ENCODE measurements at places on chromosomes 3 and 15.

DNA sequence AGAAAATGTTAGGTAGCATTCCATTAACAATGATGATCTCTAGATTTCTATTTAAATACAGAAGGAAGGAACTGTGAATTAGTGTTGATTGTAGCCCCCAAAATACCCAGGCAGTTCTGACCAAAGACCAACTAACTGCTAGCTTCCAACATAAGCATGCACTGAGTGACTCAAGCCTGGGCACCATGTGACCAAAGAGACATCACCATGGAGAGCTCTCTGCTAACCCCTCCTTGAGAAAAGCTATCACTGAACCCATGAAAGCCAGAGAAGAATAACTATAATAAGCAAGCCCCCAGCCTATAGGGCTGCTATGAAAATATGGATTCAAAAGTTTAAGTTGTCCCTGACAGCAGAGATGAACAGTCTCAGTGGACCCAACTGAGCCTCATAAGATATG, 310.2 kb downstream of the ULK4 start:
- DNase-seq, result no peak

DNA sequence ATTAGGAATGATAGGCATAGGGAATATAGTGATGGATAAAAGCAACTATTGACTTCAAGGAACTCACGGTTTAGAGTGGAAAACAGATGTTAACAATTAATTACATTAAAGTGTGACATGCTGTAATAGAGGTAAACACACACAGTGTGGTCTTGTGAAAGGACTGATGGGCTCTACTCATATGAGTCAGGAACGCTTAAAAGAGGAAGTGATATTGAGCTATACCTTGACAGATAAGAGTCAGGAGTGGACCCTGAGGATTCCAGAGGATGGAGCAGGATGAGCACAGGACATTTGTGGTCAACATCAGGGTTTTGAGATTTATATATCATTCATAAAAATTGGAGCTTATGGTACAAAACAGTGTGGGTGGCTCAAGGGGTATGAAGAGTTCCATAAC, 11.0 kb downstream of the EXOG start:
- DNase-seq, result no peak

DNA sequence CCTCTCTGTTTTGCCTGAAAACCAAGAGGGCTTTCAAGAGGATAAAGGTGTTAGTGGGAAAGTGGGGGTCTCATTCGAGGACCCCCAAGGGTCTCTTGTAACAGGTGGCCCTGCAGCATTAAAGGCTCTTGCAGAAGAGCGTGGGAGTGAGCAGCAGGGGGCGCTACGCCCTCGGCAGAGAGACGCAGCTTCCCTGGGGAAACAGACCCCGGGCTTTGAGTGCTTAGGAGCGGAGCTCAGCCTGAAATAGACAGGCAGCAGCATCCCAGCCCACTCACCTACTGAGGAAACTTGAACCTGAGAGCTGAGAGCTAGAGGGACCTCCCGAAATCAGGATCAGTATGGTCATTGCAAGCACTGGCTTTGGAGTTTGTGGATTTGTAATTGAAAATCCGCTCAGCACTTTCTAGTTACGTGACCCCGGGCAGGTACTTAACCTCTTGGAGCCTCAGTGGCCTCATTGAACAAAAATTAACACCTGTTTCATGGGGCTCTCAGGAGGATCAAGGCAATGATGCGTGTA, 25.7 kb downstream of the RPLP1 start:
- peak; percentile 62 for DNase-seq

DNA sequence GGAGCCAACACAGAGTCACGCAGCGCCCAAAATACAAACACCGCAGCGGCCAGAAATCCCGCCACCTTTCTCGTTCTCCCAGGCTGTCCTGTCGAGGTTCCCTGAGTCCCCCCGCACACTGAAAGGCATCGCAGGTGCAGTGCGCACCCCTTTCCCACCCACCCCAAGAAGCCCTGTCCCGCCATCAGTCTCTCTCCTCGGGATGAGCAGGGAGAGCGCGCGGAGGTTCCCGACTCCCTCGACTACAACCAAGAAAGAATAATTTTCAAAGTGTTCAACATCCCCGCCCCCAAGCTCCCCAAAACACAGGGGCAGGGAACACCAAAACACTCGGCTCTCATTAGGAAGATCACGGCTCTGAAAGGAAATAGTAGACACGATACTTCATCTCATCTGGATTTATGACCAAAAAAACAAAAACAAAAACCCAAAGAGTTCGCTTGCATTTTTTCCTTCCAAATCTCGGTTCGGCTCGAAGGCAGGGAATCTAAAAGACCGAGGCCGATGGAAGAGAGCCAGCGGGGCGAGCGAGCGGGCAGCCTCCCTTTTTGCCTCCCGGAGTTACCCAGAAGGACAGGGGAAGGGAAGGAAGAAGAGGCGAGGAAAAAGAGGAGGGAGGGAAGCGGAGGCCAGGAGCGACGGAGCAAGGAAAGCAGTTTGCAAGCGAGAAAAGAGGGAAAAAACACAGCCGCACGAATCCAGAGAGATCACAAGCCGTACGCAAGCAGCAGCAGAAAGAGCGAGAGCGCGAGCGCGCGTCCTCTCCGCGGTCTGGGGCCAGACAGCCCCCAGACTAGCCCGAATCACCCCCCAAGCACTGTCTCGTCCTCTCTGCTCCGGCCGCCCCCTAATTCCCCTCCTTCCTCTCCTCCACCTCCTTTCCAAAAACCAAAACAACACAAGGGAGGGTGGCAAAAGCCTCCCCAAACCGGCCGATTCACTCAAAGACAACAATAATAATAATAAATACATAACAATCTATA, 808 bp downstream of the BCL6 start:
- DNase-seq, result peak; percentile 53

- no peak for DNase-seq
Measured at GRCh38 chr3:61616586-61616985, 55.2 kb downstream of the PTPRG start.

DNA sequence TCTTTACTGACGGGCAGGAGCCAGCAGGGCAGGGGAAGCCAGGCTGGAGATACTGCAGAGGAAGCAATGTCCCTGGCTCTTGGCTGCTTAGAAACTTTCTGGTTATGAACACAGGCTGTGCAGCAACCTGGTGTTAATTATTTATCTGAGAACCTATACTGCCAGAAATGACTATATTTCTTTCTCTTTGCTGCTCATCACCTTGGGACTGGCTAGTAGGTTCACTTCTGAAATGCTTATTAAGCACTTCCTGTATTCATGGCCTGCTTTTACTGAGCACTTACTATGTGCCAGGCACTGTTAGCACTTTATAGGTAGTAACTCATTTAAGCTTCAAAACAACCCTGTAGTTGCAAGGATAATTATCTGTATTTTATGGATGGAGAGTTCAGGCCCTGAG, 57.6 kb downstream of the RAB11A start:
- DNase-seq, result no peak

DNA sequence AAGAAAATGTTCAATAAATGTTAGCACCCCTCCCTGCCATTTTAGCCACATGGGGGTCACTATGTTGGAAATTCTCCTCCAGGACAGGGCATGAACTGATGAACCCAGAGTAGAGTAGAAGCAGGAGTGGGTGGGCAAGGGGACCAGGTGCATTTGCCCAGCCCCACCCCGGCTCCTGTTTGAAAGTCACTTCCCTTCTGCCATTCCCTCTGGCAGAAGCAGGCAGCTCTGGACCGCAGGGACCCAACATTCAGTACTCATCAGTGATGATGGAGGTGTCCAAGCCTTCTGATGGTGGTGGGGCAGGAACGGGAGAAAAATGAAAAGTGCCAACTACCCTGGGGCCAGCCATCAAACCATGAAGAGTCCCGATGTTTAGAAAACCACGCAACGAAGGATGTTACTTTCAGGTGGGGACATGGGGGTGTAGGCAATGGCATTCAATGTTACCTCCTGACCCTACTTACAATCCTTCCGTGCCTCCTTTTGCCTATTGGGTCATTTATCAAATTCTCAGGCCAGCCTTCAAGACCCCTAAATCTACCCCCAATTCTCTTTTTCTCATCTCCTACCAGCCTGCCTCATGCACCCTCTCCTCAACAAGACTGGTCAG, 17.2 kb downstream of the UBAP1L start:
- DNase-seq, result no peak
